Cardiac fibroblast (primary cell): ENCODE measurements at places on chromosomes 5 and 9.

DNA sequence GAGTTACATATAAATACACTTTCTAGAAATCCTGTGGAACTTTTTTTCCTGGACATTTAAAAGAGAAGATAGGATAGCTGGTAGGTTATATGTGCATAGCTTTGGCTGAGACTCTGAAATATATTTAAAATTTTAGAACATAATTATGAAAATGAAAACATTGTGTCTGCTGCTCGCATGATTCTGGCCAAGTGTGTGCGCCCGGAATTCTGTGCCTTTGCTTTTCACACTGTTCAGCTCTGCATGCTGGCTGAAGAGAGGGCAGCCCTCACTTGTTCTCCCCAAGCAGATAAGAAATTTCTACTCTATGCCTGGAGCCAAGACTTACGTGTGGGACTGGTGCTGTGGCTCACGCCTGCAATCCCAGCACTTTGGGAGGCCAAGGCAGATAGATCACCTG is 153.9 kb downstream of the MED10 start:
- no peak for DNase-seq

GRCh38 chr5:14396066-14396465 is 185.5 kb upstream of the OTULINL start:
- DNase-seq, result peak; percentile 53

GRCh38 chr5:154524859-154525258 is 46.8 kb upstream of the HAND1 start:
- no peak for DNase-seq

- DNase-seq, result no peak
Measured at GRCh38 chr9:7578951-7579350, 220.6 kb downstream of the DMAC1 start.

- DNase-seq, result peak; percentile 64
Measured at GRCh38 chr5:40402007-40402364, 277.7 kb upstream of the PTGER4 start.
